C1 segment of cervical spinal cord (tissue), 14 donors: ENCODE measurements at places on chromosomes 6 and 20.

GRCh38 chr6:153043719-153044118 is 41.2 kb upstream of the MTRF1L start:
- DNase-seq, result no peak

- DNase-seq, result no peak
Observed at GRCh38 chr6:147042679-147043078, 161.5 kb upstream of the STXBP5 start.

GRCh38 chr6:24646771-24647170 is 780 bp upstream of the KIAA0319 start:
- no peak for DNase-seq

DNA sequence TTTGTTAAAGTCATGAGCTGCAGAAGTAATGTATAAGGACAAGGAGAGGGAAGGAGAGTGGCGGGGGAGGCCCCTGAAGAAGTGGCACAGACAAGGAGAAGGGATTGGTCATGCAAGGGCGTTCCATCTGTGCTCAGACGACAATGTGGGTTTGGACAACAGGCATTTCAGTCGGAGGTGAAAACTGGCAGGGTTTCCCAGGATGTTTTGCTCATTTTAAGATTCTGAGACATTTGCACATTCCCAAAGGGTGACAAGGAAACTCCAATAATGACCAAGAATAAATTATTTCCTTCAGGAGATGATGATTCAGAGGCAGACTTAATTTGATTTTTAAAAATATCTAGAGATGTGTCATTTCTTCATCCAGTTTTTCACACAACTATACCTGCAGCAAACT is 181.8 kb downstream of the HIVEP2 start:
- no peak for DNase-seq

DNA sequence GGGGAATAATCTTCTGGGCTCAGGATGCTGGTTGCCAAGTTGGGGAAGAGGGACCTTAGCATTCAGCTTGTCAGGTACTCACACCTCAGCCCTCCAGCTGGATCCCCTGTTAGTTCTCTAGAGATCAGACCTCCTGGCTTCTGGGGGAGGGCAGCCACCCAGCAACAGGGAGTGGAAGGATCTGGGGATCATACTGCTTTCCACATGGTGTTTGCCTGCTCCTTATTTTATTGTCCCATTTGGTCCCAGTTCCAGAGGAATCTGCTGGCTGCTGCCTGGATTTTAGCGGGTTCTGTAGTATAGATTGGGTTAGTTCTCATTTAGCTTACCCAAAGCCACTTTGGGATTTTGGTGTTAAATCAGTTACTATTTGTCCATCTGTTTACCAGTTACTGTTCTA is 29.3 kb downstream of the KAT14 start:
- DNase-seq, result no peak

DNA sequence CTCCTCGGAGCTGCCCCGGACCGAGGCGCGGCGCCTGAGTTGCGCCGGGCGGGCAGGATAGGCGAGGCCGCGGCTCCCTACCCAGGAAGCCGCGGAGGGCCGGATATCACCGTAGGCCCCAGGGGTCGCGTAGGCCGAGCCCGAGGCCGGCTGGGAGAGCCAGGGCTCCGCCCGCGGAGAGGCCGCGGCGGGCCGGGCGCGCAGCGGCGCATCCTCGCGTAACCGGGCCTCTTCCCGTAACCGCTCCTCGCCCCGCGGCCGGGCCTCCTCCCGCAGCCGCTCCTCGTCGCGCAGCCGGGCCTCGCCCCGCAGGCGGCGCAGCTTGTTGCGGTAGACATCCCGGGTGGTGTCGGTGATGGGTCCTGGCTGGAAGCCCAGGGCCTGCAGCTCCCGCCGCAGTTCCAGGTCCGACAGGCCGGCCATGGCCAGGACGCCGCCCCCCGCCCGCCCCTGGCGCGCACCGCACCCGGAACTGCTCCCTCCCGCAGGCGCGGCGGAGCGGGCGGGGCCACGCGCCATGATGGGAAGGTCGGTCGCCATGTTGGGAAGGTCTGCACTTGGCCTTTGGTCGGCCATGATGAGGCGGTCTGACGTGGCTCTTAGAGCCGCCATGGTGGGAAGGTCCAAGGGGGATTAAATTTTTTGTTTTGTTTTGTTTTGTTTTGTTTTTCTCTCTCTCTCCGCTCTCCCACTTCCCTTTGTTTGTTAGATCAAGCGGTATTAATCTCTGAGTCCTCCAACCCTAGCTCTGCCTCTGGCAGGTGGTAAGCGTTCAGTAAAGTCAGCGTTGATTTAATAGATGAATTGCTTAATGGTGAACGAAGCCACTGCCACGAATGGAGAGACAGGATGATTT is at the start of gene LEMD2:
Gene LEMD2, minus strand, starts transcription at position 437 of the 856 bp plus-strand sequence. Its CDS starts 14 bp downstream, at position 423.
- peak; percentile 94 for DNase-seq

DNA sequence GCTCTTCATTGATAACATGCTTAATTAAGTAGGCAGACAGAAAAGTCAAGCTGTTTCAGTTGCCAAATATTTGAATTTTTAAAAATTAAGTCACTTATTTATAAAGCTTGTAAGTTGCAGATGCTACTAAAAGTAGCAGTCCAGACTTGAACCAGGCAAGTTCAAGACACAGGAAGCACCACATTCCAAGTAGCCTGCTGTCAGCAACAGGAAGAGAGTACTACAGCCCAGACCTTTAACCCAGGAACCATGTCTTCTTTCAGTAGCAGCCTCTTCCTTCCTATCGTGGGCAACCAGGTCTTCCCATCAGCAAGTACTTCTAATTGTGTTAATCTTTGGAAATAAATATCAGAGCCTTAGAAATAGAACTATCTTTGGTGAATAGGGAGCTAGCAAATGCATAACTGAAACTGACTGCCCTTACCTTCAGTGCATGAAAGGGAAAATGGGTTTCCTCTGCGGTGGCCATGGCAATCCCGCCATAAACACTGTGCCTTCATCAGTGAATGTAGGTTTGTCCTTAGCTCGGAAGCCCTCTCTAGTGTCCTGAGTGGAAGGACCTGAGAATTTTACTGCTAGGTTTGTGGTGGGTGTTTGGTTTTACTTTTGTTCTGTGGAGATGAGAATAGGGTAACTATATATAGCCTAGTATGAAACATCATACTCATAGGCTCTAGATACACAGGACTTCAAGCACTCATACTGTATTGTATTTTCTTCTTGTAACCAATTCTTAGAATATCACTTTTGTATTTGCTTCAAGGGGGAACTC is 95.6 kb downstream of the SYCP2 start:
- DNase-seq, result no peak

GRCh38 chr6:163752446-163752845 is 337.9 kb downstream of the QKI start:
- no peak for DNase-seq

DNA sequence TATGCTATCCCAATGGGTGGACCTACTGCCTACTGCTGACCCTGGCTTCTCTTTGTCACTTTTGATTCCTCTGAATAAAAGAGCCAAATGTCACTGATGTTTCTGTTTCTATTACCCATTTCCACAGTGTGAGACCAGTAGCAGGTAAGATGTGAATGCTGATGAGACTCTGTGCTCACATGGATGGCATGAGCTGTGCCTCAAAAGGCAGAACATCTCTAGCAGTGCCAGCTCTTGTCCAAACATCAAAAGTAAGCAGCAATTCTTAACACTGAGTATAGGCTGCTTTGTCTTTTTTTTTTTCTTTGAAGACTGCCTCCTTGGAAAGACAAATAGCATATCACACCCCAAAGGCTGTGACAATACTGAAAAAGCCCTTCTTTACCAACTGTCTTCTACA is 459.2 kb upstream of the RUNX2 start:
- no peak for DNase-seq

- no peak for DNase-seq
Observed at GRCh38 chr20:62860391-62860923, 1.2 kb downstream of the TCFL5 start.

DNA sequence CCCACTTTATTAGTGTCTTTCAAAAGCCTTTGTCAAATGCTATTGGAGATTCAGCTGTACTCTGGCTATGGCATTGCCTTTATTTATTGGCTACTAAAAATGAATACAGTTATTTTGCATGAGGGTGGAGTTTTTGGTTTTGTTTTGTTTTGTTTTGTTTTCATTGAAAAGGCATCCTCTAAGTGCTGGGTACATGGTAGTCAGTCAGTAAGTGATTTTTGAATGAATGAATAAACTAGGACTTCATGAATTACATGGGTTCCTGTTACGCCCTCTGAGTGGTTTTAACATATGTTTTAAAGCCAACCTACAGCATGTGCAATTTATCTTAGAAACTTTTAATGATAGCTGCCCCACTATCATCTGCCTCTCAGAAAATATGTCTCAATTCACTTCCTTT is 38.9 kb upstream of the ENPP1 start:
- no peak for DNase-seq

- DNase-seq, result no peak
Observed at GRCh38 chr6:86973088-86973487, 35.8 kb downstream of the HTR1E start.
